Gastrocnemius medialis (tissue), 4 donors: ENCODE measurements at places on chromosomes 3 and 15. TPM values are rescaled to one million over a fixed set of nuclear protein-coding genes. Genes with fewer than 3 reads are reported as not detected.

DNA sequence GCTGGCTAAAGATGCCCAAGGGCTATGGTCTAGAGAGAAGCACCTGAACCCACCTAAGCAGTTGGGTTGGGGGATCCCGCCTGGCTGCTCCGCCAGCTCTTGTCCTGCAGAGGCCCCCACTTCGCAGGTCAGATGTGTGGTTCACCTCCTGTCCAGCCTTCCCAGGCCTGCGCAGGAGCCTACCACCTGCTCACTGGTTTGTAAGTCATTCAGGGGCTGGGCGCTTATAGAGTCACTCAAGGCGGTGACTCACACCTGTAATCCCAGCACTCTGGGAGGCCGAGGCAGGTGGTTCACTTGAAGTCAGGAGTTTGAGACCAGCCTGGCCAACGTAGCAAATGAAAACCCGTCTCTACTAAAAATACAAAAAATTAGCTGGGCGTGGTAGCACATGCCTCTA lies 3.9 kb upstream of the FURIN start:
- no peak overlapping the region for H3K4me3 ChIP-seq
- no peak for DNase-seq
- H3K27me3 ChIP-seq = no peaks in the 10 kb centered on the region
- H3K4me1 ChIP-seq = peaks cover 7% of the 10 kb centered on the region
- no peaks in the 10 kb centered on the region for H3K36me3 ChIP-seq
- H3K27ac ChIP-seq = no peak overlapping the region

The PPM1L gene
- 85.0 TPM for total RNA-seq

GRCh38 chr3:79414806-79415205 lies 353.0 kb downstream of the ROBO1 start:
- H3K4me1 ChIP-seq = no peaks in the 10 kb centered on the region
- no peaks in the 10 kb centered on the region for H3K27me3 ChIP-seq
- no peak overlapping the region for H3K4me3 ChIP-seq
- H3K36me3 ChIP-seq = no peaks in the 10 kb centered on the region

- no peaks in the 10 kb centered on the region for H3K36me3 ChIP-seq
- DNase-seq = no peak
- no peaks in the 10 kb centered on the region for H3K27me3 ChIP-seq
- no peak overlapping the region for H3K4me3 ChIP-seq
Measured at GRCh38 chr15:51982770-51983103, 11.2 kb upstream of the LEO1 start.

DNA sequence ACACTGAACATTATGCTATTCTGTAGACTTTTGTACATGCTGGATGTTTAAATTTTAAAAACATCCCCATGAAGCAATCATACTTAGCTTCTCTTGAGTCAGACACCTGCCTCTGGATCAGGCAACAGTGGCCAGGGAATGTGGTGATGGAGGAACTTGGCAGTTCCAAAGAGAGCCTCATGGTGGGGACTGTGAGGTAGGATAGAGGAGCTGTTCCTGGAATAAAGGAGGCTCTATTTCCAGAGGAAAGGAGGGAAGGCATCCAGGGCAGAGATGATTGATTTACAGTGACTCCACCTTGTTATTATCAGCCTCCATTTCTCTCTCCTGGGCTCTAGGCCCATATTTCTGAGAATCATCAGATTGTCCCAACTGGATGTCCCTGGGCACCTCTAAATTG lies 35.0 kb upstream of the ABHD17C start:
- no peaks in the 10 kb centered on the region for H3K36me3 ChIP-seq
- H3K27me3 ChIP-seq = no peaks in the 10 kb centered on the region
- H3K27ac ChIP-seq = no peak overlapping the region
- H3K4me1 ChIP-seq = no peaks in the 10 kb centered on the region
- no peak for DNase-seq

DNA sequence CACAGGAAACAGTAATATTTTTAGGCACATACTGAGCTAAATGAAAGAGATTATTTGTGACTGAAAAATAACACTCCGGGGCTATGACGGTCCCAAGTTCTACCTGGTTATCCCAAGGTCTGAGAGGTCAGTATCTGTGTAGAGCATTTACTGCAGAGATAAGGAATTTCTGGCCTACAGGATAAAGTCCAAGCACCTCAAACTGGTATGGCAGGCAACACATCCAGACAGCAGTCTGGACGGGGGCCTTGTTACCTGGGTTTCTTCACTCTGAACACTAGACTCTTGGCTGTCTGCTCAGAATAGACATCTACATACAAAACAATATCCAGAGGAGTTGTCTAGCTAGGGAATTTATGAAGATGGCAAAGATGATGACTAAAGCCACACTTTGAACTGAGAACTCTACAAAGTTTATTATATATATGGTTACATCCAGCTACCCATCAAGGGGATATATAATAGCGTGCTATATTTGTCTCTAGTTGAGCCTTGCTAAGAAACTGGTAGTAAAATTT lies 42.0 kb upstream of the CLRN1 start:
- no peaks in the 10 kb centered on the region for H3K4me1 ChIP-seq
- no peaks in the 10 kb centered on the region for H3K27me3 ChIP-seq
- no peak overlapping the region for H3K4me3 ChIP-seq
